ENCODE measurements at places on chromosomes 16 and 17.

- DNase-seq: no peak
- no peak overlapping the region for H3K4me3 ChIP-seq
- H3K27ac ChIP-seq: no peak overlapping the region
- no peaks in the 10 kb centered on the region for H3K4me1 ChIP-seq
- H3K27me3 ChIP-seq: no peaks in the 10 kb centered on the region
Measured at GRCh38 chr17:1588821-1589585, 26.4 kb upstream of the PITPNA start.

DNA sequence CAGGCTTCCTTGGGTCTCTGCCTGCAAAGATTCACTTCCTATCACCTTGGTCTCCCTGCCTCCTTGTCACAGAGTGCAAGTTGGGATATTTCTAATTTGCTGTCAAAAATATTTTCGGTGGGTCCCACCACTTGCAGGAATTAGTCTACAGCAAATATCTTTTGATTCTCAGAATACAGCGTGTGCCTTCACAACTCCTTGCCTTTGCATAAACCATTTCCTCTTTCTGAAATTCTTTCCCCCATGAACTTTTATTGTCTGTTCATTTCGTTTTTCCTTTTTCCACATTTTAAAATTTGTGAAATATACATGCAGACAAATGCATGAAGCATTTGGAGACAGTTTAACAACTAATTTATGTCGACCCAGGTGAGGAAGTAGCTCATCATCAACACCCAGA, 60.0 kb downstream of the HS3ST3B1 start:
- H3K4me3 ChIP-seq: no peak overlapping the region
- no peaks in the 10 kb centered on the region for H3K4me1 ChIP-seq
- H3K36me3 ChIP-seq: no peaks in the 10 kb centered on the region
- H3K27ac ChIP-seq: no peak overlapping the region
- DNase-seq: no peak

DNA sequence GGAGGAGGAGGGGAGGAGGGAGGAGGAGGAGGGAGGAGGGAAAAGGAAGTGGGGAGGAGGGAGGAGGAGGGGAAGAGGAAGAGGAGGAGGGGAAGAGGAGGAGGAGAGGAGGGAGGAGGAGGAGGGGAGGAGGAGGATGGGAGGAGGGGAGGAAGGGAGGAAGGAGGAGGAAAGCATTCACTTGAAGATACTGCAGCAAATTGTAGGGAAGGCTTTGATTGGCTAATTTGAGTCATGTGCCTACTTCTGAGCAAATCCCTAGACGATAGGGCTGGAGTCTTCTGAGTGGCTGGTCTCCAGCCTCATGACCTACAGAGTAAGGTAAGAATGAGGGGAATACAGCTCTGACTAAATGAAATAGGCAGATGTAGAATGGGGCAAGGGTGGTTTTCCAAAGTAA, 783.2 kb upstream of the RBFOX1 start:
- H3K27me3 ChIP-seq: no peaks in the 10 kb centered on the region
- no peaks in the 10 kb centered on the region for H3K4me1 ChIP-seq
- no peak overlapping the region for H3K4me3 ChIP-seq

DNA sequence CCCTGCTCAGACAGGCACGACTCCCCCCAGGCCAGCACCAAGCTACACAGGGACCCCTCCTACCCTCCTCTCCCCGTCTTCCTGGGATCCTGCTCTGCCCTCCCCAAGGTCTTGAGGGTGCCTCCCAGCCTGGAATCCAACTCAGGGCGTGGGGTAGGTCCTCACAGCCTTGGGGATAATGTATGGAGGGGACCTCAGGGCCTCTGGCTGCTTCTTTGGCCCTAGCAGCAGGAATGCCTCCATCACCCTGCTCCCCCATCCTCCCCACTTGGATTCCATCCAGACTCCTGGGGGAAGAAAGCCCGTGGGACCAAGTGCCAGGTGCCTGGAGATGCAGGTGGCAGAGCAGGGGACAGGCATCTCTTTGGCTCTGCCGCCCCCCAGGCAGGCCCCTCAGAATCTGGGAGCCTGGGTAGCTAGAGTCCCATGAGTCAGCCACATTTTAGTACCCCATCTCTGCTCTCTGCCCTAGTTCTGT, 10.7 kb upstream of the STAC2 start:
- H3K36me3 ChIP-seq: no peaks in the 10 kb centered on the region
- H3K27ac ChIP-seq: no peak overlapping the region
- H3K4me1 ChIP-seq: peaks cover 7% of the 10 kb centered on the region

DNA sequence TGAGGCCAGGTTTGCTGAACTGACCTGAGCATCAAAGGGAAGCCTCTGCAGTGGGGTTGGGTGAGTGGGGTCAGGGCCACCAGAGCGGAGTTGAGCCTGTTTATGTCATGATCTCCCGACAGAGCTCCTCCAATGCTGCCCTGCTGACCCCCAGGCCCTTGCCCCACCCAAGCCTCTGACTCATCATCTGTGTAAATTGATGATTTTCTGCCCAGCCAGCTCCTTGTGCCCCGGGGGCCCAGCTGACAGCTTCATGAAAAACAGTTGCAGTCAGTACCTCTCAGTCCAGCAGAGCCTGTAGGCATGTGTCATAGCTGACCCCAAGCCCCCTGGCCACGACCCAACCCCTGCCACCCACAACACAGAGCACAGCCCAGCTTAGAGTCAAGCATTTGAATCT, 134.9 kb downstream of the CCT6B start:
- no peak overlapping the region for H3K4me3 ChIP-seq
- no peak for DNase-seq
- H3K27ac ChIP-seq: no peak overlapping the region
- H3K4me1 ChIP-seq: peaks cover 6% of the 10 kb centered on the region
- peaks cover 6% of the 10 kb centered on the region for H3K27me3 ChIP-seq
- no peaks in the 10 kb centered on the region for H3K36me3 ChIP-seq

DNA sequence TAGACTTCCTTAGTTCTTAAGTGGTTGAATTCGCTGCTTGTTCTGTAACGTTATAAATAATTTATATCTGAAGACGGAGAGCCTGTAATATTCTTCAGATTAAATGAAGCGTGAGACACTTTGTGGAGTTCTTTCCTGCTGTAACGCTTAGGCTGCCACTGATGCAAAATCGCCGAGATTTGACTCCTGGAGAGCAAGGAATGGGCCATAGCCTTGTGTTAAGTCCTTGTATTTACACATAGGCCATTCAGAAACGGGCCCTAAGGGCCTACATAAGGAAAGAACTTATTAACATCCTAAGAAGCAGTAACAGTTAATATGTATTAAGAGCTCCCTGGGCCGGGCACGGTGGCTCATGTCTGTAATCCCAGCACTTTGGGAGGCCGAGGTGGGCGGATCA, 936 bp downstream of the EMC6 start:
- H3K27me3 ChIP-seq: no peaks in the 10 kb centered on the region
- DNase-seq: no peak
- H3K36me3 ChIP-seq: no peaks in the 10 kb centered on the region

- H3K4me1 ChIP-seq: peaks cover 21% of the 10 kb centered on the region
- DNase-seq: no peak
- no peak overlapping the region for H3K27ac ChIP-seq
- no peak overlapping the region for H3K4me3 ChIP-seq
Measured at GRCh38 chr17:38741461-38741860, 6.7 kb downstream of the PCGF2 start.

DNA sequence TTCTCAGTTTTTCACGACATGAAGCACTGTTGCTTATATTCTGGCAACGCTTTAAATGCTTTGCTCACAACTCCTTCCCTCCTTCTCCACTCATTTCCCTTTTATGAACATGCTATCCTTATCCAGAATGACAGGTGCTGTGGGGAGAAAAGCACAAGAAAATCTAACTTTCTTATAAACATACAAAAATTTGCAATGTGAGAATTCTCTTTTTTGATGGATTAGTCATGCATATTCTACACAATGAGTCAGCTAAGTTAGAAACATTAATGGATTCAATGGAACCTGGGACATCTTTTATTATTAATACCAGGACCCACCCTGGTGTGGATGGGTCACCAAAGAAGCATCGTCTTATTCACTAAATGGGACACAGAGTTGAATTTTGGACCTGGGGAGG, 234.6 kb upstream of the CDH5 start:
- H3K36me3 ChIP-seq: no peaks in the 10 kb centered on the region
- peaks cover 4% of the 10 kb centered on the region for H3K4me1 ChIP-seq
- no peak for DNase-seq
- H3K27ac ChIP-seq: no peak overlapping the region
- H3K27me3 ChIP-seq: peaks cover 2% of the 10 kb centered on the region

GRCh38 chr16:31215287-31216162, 1.4 kb downstream of the PYDC1 start:
- H3K4me1 ChIP-seq: peaks cover 22% of the 10 kb centered on the region
- H3K36me3 ChIP-seq: no peaks in the 10 kb centered on the region
- DNase-seq: peak; percentile 86
- H3K27me3 ChIP-seq: peaks cover 18% of the 10 kb centered on the region
- H3K27ac ChIP-seq: no peak overlapping the region

DNA sequence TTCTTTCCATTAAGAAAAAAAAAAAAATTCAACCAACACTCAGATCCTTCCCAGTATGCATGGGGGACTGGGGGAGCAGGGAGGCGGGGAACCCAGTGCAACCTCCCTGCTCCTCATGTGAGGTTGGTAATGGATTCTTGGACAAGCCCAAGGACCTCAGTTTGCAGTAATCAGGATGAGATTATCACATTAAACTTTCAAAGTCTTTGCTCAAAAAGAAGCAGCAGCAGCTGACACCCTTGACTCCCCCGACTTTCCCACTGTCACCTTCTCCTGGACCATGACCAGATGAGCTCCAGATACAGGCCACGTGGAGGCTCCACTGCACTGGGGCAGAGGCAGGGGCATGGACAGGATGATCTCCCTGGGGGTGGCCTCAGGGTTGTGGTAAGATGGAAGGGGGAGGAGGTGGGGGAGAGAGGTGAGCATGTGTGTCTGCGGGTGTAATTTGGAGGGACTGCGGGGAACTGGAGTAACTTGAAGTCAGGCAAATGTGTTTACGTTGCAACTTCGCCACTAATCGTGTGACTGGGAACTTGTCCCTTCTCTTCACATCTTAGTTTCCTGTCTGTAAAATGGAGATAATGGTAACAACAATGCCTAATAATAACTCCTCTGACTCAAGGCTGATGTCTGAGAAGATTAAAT, 19.8 kb downstream of the ZNF385C start:
- no peak overlapping the region for H3K4me3 ChIP-seq
- no peak for DNase-seq
- H3K4me1 ChIP-seq: peaks cover 2% of the 10 kb centered on the region
- H3K36me3 ChIP-seq: no peaks in the 10 kb centered on the region
- no peak overlapping the region for H3K27ac ChIP-seq
- H3K27me3 ChIP-seq: no peaks in the 10 kb centered on the region

DNA sequence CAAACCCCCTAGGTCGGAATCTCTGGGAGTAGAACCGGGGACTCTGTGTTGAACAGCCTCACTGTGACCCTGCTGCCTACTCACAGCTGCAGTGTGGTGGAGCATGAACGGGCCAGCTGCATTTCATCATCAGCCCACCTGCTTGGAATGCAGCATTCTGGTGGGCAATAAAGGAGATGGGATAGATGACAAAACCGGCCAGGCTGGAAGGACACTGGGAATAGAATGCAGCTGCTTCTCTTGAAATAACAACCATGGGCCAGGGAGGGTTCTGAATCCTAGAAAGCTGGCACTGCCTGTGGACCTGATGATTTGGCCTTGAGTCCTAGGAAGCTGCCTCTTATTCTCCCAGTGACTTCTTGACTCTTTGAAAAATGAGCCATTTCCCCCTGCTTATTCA, 23.5 kb downstream of the CFAP97D1 start:
- H3K27ac ChIP-seq: no peak overlapping the region
- peaks cover 5% of the 10 kb centered on the region for H3K4me1 ChIP-seq
- no peak for DNase-seq
- no peaks in the 10 kb centered on the region for H3K36me3 ChIP-seq
- no peaks in the 10 kb centered on the region for H3K27me3 ChIP-seq
- no peak overlapping the region for H3K4me3 ChIP-seq

GRCh38 chr16:70739389-70739788, 53.5 kb upstream of the MTSS2 start:
- H3K4me1 ChIP-seq: no peaks in the 10 kb centered on the region
- H3K4me3 ChIP-seq: no peak overlapping the region
- H3K27me3 ChIP-seq: no peaks in the 10 kb centered on the region
- H3K36me3 ChIP-seq: peaks cover 6% of the 10 kb centered on the region
- no peak for DNase-seq
- H3K27ac ChIP-seq: no peak overlapping the region

DNA sequence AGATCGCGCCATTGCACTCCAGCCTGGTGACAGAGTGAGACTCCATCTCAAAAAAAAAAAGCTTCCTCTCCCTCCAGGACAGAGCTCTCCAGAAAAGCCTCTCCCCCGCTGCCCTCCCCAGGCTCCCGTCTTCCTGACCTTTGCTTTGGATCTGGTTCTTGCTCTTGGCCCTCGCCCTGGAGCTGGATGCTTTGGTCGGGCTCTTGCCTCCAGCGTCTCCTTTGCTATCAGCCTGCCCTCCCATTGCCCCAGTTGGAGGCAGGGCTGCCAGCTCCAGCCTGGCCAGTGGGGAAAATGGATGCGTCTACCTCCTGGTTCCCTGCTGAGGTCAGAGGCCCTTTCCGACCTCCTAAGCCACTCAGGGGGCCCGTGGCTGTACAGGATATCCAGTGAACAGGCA, 35.9 kb downstream of the TRARG1 start:
- no peaks in the 10 kb centered on the region for H3K27me3 ChIP-seq
- H3K36me3 ChIP-seq: no peaks in the 10 kb centered on the region
- H3K4me1 ChIP-seq: no peaks in the 10 kb centered on the region
- no peak overlapping the region for H3K27ac ChIP-seq

DNA sequence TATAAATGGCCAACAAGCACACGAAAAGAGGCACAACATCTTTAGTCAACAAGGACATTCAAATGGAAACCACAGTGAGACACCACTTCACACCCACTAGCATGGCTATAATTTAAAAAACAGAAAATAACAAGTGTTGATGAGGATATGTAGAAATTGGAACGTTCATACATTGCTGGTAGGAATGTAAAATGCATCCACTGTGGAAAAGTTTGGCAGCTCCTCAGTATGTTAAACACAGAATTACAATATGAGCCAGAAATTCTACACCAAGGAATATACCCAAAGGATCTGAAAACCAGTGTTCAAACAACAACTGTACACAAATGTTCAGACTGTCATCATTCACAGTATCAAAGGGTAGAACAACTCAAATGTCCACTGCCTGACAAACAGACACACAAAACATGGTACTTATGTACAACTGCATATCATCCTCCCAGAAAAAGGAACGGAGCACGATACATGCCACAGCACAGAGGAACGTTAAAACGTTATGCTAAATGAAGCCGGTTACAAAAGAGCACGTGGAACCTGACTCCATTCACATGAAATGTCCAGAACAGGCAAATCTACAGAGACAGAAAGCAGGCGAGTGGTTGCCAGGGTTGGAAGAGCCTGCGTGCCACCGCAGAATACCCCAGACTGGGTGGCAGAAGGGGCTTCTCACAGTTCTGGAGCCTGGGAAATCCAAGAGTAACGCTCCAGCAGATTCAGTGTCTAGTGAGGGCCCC, 32.8 kb upstream of the METRNL start:
- peaks cover 4% of the 10 kb centered on the region for H3K4me1 ChIP-seq
- H3K27ac ChIP-seq: no peak overlapping the region

Measured in H1 (cell line).